ENCODE measurements at places on chromosomes 13 and 19.

DNA sequence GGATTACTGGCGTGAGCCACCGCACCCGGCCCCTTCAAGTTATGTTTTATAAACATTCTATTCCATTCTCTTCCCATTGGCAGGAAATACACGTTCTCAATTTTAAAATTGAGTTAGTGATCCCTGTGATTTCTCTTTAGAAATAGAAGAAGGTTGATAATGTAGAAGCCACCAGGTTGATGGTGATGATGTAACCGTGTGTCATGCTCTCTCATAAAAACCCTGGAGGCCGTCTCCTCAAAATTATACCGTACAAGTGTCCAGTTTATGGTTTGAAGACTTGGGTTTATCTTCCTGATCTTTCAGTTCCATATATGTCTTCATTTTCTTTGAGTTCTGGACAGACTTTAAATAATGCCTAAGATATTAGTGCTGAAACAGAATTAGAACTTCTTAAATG lies 32.2 kb downstream of the COG3 start:
- no peak for DNase-seq

DNA sequence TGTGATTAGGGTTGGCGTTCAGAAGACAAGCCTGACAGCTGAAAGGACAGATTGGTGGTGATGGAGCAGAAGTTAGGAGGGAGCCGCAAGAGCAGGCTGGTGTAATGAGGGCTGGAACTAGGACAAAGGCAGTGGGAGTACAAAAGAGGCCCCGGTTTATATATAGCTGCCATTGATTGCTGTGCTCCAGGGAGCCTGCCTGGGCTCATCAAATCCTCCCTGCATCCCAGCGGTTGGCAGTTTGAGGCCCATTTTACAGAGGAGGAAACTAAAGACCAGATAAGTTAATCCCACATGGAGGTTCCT lies 123.7 kb downstream of the CACNA1A start:
- no peak for DNase-seq

DNA sequence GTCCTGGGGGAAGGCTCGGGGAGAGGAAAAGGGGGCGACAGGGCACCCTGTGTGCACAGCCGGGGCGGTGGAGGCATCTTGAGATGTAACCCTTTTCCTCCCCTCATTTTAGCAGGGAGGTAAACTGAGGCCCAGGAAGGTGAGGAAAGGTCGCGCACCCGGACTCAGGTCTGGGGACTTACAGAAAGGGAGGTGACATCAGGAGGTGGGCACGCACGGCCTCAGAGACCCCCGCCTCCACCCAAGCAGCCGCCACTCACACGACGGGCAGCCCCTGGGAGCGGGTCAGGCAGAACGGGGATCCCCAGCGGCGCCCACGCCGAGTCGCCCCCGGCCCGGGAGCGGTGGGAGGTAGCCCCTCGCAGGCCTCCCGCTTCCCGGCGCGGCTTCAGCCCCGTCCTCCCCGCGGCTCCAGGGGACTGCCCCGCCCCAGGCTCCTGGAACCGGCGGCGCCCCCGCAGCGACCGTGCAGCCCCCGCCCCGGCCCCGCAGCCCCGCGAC lies 477 bp downstream of the PIP5K1C start:
- no peak for DNase-seq

DNA sequence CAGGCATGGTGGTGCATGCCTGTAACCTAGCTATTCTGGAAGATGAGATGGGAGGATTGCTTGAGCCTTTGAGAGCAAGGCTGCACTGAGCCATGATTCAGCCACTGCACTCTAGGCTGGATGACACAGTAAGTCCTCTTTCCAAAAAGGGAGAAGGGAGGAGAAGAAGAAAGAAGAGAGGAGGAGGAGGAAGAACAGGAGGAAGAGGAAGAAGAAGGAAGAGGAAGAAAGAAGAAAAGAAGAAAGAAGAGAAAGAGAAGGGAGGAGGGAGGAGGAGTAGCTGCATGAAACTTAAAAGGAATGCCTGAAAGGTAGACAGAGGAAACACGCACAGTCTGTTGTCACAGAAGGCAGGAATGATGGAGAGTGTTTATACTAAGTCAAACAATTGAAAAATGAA lies 3.6 kb upstream of the DPY19L3 start:
- DNase-seq = no peak

GRCh38 chr13:25686831-25687470 lies 315.2 kb downstream of the ATP8A2 start:
- no peak for DNase-seq

DNA sequence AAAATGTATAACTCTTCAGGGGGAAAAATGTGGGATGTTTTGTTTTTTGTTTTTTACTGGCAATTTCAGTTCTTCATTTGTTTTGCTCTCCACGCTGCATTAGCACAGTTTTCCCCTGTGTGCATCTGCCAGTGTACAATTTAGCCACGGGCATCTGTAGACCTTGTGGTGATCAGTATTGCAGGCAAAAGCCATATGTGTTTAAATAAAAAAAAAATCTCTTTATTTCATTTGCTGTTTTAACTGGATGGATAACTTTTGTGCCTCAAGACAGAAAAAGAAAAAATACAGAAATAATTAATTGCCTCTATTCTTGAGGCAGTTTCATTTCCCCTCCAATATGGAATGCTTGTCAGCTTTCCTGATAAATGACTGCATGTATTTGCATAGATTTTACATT lies 7.9 kb upstream of the MAB21L1 start:
- DNase-seq = peak; percentile 73

GRCh38 chr19:1220976-1221903 lies 15.7 kb downstream of the STK11 start:
- DNase-seq = no peak

GRCh38 chr13:102460806-102461205 lies 59.0 kb upstream of the FGF14 start:
- DNase-seq = no peak

GRCh38 chr19:49327878-49328544 lies 3.0 kb upstream of the SLC6A16 start:
- peak; percentile 10 for DNase-seq

- no peak for DNase-seq
These were observed 28.1 kb upstream of the WDR18 start for GRCh38 chr19:955803-956765.

DNA sequence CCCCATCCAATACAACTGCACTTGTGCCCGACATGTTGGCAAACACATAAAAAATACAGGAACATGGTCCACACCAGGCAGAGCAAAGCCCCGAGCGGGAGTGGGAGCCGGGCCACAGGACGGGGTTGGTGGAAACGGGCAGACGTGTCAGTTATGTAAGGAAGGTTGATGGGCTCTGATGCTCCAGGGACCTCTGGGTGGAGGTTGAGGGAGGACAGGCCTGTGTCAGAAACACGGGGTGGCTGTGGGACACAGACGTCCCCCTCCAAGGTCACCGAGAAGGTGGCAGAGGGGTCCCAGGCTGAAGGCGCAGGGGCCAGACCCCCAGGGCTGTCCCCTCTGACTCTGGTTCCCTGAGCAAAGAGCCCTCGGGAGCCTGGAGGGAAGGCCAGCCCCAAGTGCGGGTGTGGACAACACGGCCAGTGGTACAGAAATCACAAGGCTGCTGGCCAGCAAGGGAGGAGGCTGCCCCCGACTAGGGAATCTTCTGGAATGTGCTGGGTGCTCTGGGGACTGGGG lies 31.4 kb upstream of the C13orf46 start:
- no peak for DNase-seq

GRCh38 chr19:13622766-13623715 lies 116.8 kb upstream of the CACNA1A start:
- no peak for DNase-seq

- no peak for DNase-seq
These were observed 351.9 kb downstream of the EFNB2 start for GRCh38 chr13:106183410-106184065.

DNA sequence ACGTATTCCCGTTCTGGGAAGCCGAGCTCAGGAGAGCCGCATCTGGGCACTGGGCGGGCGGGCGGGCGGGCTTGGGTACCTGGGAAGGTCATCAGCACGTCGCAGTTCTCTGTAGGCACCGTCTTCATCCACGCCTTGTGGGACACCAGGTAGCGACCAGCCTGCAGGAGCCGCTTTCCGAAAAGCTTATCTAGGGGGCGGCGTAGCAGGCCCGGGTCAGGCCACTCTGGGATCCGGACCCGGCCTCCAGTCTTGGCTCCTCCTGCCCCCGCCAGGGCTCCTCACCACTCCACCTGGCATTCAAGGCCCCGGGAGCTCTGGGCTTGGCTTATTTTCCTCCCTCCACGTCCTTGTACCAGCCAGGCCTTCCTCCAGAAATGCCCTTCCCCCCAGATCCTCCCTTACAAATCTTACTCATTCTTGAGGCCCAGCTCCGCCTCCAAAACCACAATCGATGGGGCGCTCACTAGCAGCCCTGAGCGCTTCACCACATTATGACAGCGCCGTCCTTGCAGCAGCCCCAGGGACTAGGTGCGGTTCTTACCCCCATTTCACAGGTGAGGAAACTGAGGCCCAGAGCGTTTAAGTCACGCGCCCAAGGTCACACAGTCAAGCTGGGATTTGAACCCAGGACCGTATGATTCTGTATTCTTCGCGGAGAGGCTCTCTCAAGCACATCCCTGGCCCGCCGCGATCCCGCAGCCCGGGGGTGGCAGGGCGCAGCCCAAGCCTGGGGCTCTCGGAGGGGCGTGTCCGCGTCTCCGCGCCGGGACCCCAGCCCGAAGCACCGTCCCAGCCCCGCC lies 843 bp downstream of the ANO8 start:
- DNase-seq = no peak

GRCh38 chr13:21347753-21348318 lies 111.3 kb downstream of the ZDHHC20 start:
- DNase-seq = no peak

DNA sequence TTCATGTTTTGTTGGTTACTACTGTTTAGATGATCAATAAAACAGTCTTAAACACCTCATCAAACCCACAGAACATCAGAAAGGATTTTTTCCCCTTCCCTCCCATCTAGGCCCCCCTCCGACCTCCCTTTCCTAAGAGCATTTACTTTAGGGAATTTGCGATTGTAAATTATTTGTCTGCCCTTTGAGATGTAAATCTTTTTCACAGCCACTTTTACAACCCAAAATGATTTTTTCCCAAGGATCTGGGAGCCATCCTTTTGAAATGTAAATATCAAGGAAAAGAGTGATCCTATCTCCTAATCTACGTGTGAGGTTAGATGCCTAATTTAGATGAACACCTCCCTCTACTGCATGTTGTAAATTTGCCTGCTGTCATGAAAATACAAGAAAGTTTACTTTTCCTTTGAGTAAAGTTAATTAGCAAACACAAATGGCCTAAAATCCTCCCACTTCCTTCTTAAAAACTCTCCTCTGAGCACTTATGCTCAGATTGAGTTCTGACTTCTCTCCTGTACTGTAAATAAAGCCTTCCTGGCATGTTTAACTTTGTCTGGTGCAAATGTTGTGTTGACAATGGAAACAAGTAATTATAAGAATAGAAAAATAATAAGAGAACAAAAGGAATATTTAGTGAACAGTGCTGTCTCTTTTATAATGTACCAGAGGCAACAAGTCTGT lies 1646.9 kb upstream of the SPRY2 start:
- DNase-seq = no peak

DNA sequence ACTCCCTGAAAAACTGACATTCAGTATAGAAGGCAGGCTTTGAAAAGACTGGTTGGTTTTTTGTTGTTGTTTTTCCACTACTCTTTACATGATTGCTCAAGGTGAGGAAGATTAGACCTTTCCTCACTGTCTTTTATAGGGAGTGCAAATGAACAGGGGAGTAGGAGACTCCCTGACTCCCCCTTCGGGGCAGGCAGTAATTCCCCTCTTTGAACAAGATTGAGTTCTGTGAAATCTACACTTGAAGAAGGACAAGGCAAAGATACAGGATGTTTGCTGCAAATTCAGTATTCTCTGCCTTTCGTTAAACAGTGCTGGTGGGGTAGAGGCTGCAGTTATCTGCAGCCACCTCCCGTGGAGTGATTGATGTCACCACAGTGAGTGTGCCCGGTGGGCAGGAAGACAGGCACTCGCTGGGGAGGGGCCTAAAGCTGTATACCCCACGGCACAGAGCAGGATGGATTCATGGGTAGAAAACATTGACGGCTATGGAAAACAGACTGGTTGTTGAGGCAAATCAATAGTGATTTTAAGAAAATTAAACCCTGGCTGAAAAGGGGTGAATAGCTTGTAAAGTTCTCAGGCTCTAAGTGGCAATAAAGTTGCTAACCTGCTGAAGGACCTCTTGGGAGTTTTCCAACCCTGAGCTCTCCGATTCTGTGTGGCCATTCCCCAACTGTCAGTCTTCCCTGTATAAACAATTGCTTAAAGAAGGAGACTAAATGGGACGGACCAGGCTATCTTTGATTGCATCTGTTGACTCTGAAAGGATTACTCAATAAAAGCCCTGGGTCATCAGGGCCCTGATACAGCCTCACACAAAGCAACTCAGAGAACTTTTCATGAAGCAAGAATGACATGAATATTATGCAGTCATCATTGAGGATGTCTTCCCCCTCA lies 308.3 kb downstream of the TBC1D4 start:
- no peak for DNase-seq
